ENCODE measurements at places on chromosomes 3 and 15. TPM values are rescaled to one million over a fixed set of nuclear protein-coding genes. Genes with fewer than 3 reads are reported as not detected.

- DNase-seq: no peak
Measured at GRCh38 chr3:165128544-165128943, 50.2 kb upstream of the SI start.

Gene NAA50
- 167 TPM for total RNA-seq

Gene SLTM
- total RNA-seq: 114 TPM

Gene SCG5
- total RNA-seq: not detected

Gene TRPC1
- total RNA-seq: 12.2 TPM
